Osteocyte (in vitro differentiated cells): ENCODE measurements at places on chromosomes 4 and X.

GRCh38 chrX:134294548-134294947 lies 57.6 kb downstream of the CCDC160 start:
- DNase-seq: no peak

DNA sequence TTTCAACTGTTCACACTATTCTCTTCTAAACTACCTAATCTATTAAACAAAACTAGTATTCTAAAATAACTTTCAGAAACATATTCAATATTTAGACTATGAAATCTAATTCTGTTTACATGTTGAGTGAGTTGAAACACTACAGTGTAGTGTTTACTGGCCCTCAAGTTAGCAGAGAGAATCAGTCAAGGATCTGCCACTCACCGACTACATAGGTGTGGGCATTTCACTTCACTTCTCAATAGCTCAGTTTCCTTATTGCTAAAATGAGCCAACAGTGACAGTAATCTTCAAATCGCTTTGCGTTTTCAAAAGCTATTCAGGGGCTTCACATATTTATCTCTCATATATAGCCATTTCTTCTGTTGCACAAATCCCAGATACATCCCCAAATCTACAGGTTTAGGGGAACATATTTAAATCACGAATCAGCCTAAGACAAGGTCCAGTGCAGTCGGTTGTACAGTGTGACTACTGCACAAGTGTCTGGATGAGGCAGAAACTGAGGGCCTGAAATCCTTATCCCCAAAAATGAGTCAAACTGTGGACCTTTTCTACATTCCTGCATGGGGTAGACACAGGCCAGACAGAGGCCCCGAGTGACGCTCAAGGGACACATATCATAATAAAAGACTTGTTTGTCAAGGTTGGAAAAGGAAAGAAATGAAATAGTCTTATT lies 129.8 kb downstream of the PPP3CA start:
- no peak for DNase-seq

GRCh38 chr4:87118421-87118820 lies 102.0 kb downstream of the KLHL8 start:
- DNase-seq: no peak

- no peak for DNase-seq
Observed at GRCh38 chr4:150080337-150080736, 2.1 kb downstream of the DCLK2 start.

DNA sequence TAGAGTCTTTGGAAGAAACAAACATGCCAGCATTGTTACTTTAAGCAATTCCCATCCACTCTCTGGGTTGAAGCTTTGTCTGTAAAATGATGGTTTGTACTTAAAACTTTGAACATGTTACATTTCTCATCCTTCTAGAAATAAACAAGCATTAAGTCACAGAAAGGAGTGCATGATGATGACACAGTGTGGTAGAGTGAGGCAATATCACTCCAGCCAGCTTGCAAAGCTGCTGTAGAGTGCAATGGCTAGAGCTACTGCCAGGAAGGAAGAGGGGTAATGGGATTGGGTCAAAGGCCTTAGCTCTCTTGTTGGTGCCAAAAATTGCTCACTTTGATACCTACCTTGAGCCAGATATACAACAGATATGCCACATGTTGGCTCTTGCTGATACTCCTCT lies 12.3 kb upstream of the ENOX2 start:
- no peak for DNase-seq

DNA sequence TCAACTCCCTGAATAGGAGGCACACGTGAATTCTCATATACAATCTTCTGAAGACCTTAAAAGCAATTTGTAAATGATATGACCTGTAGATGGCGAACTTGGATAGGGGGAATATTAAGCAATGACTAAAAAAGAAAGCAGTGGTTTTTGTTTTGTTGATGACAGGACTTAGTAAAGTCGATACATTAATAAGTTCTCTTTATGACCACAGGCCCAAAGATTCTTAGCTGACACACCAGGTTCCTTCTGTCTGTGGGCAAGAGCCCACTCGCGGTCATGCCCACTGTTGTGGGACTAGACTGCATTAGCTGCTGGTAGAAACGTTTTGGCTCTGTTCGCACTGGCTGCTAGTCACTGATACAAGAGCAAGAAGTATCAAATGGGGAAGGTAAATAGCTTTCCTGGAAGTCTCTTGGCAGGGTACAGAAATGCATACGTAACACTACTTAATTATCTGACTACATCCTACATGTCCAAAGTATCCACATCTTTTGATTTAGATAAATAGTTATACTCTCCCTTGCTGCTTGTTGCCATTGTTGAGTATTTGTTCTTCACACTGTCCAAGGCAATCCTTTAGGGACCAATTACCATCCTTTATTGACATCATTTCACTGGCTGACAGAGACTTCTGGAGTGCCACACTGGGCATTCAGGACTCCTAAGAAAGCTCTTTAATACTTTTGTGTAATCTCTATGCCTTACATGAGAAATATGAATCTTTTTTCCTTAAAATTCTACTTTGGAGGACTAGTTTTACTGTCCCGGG lies 31.0 kb downstream of the ALPK1 start:
- DNase-seq: no peak

DNA sequence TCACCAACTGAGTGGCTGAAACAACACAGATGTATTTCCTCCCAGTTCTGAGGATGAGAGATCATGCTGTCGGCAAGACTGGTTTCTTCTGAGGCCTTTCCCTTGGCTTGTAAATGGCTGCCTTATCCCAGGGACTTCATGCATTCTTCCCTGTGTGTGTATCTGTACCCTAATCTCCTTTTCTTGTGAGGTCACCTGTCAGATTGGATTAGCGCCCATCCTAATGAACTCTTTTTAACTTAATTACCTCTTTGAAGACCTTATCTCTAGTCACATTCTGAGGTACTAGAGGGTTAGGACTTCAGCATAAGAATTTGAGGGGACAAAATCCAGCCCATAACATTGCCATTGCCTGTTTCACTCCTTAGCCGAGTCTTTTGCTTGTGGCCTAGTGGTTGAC lies 59.5 kb upstream of the TMEM150C start:
- DNase-seq: no peak

- no peak for DNase-seq
Observed at GRCh38 chr4:967113-968104, 6.0 kb downstream of the DGKQ start.

GRCh38 chr4:15809466-15809865 lies 31.3 kb downstream of the CD38 start:
- DNase-seq: no peak

- DNase-seq: no peak
Observed at GRCh38 chr4:153181700-153182099, 22.5 kb upstream of the TRIM2 start.

- DNase-seq: no peak
Observed at GRCh38 chr4:138835832-138836533, 179.6 kb upstream of the NOCT start.

GRCh38 chr4:185542626-185543315 lies 7.5 kb upstream of the PDLIM3 start:
- DNase-seq: no peak

DNA sequence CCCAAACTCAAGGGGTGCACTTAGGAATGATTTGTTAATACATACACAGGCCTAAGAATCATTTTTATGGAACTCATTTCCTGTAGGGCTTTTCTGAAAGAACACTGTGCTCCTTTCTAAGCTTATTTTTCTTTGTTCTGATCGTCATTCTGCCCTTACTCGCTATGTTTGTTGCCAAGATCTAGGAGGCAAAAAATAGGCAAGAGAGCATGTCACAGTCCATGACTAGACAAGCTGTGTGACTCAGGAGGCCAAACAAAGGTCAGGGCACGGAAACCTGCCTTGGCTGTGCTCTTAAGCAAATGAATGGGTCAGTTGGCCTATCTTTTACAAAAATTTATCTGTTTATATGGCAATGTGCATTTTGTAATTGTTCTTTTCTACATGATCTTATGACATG lies 42.5 kb upstream of the C1GALT1C1 start:
- no peak for DNase-seq

DNA sequence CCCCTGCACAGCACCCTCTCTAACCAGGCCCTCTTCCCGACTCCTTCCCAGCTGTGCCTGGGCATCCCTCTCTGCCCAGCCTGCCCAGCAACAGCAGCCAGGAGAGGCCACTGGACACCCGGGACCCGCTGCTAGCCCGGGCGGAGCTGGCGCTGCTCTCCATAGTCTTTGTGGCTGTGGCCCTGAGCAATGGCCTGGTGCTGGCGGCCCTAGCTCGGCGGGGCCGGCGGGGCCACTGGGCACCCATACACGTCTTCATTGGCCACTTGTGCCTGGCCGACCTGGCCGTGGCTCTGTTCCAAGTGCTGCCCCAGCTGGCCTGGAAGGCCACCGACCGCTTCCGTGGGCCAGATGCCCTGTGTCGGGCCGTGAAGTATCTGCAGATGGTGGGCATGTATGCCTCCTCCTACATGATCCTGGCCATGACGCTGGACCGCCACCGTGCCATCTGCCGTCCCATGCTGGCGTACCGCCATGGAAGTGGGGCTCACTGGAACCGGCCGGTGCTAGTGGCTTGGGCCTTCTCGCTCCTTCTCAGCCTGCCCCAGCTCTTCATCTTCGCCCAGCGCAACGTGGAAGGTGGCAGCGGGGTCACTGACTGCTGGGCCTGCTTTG lies 1.1 kb downstream of the AVPR2 start:
- DNase-seq: no peak

DNA sequence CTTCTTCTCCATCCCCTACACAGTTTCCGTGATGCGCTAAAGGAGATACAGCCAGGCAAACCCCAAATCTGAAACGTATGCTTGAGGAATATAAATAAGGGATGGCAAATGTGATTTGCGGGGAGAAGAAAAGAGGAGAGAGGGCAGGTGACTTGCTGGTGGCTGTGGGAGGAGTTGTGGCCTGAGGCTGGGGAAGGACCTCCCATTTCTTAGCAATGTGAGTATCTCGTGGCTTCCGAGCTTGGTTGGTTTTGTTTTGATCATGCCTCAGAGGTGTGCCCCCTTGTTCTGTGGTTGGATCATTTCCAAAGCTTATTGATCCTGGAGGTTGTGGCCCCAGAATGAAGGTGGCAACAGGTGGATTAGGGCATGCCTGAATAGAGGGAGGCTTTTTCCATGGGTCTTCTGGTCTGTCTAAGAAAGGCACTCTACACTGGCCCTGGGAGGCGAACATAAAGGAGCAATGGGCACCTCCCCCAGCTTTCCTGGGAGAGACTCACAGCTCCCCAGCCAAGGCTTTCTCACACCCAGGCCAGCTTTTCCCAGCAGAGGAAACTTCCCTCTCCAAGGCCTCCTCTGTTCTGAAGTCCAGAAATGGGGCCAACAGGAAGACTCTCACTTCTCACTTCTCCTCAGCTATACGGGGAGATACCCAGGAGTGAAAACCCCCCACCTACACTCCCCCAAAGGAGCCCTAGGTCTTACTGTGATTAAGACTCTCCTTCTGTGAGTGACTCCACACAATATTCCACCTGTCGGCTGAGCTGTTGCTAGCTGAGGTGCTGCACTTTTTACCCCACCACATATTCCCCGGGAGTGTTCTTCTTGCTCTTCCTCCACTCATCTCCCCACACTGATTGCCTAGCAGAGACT lies 40.0 kb downstream of the C4orf51 start:
- DNase-seq: no peak

GRCh38 chr4:181147416-181147951 lies 1095.7 kb upstream of the TENM3 start:
- DNase-seq: no peak

- DNase-seq: no peak
Observed at GRCh38 chrX:134599184-134599914, 58.9 kb downstream of the PLAC1 start.
